ENCODE measurements at places on chromosomes 7 and 10. TPM values are rescaled to one million over a fixed set of nuclear protein-coding genes. Genes with fewer than 3 reads are reported as not detected.

The SLC25A40 gene
- total RNA-seq = 32.8 TPM

The CPA4 gene
- not detected for total RNA-seq

The NYAP1 gene
- total RNA-seq = 0.13 TPM

The ABCC2 gene
- total RNA-seq = 1.1 TPM

The LIPN gene
- not detected for total RNA-seq

The UPK3BL1 gene
- 17.3 TPM for total RNA-seq

The FAM25C gene
- not detected for total RNA-seq

The TRIM50 gene
- not detected for total RNA-seq

The NKX6-2 gene
- not detected for total RNA-seq

The ANKRD61 gene
- not detected for total RNA-seq

The INMT gene
- 0.18 TPM for total RNA-seq

The SFTPD gene
- total RNA-seq = not detected

The JAKMIP3 gene
- total RNA-seq = 0.13 TPM

The MTERF1 gene
- 21.4 TPM for total RNA-seq

The HKDC1 gene
- total RNA-seq = not detected

The CNPY1 gene
- not detected for total RNA-seq

The PON3 gene
- not detected for total RNA-seq

The RTKN2 gene
- total RNA-seq = 1.6 TPM

The ZPBP gene
- not detected for total RNA-seq

The HOXA6 gene
- total RNA-seq = not detected

The VAX1 gene
- not detected for total RNA-seq

The AEBP1 gene
- 8.9 TPM for total RNA-seq

The TAS2R41 gene
- not detected for total RNA-seq

The FAM25A gene
- not detected for total RNA-seq

The LRMDA gene
- total RNA-seq = not detected

The NCAPG2 gene
- total RNA-seq = 71.4 TPM

The CPVL gene
- 1.3 TPM for total RNA-seq

The WDR11 gene
- total RNA-seq = 34.8 TPM

The GDF2 gene
- total RNA-seq = not detected

The HABP2 gene
- total RNA-seq = not detected

The NAT16 gene
- not detected for total RNA-seq

The AS3MT gene
- total RNA-seq = 0.44 TPM

The ZNF425 gene
- 1.4 TPM for total RNA-seq

The PTPN20 gene
- 1.3 TPM for total RNA-seq

The AOAH gene
- 25.0 TPM for total RNA-seq

The LMBR1 gene
- total RNA-seq = 49.2 TPM

The IL6 gene
- total RNA-seq = 0.72 TPM

The EGFR gene
- total RNA-seq = not detected

The RNF148 gene
- total RNA-seq = not detected

The UBN2 gene
- total RNA-seq = 13.6 TPM
